Bladder microvascular endothelial cell (primary cell): ENCODE measurements at places on chromosomes 5 and 9. TPM values are rescaled to one million over a fixed set of nuclear protein-coding genes. Genes with fewer than 3 reads are reported as not detected.

The QRFP gene
- not detected in 2 replicates for total RNA-seq

The ECSCR gene
- total RNA-seq = 281 and 350 TPM in 2 replicates

The OR1Q1 gene
- not detected in 2 replicates for total RNA-seq

The ZNF354C gene
- 4.4 and 6.7 TPM in 2 replicates for total RNA-seq

The GLE1 gene
- 15.1 and 21.0 TPM in 2 replicates for total RNA-seq

The LIX1 gene
- not detected in 2 replicates for total RNA-seq

The RMRP gene
- 15,158 and 208,384 TPM in 2 replicates for total RNA-seq

The PCDHGB2 gene
- 1.1 and 5.1 TPM in 2 replicates for total RNA-seq

The FOXE1 gene
- not detected in 2 replicates for total RNA-seq

The CDKN2B gene
- 3.1 and 4.1 TPM in 2 replicates for total RNA-seq

The IFNA10 gene
- not detected in 2 replicates for total RNA-seq

The TMEFF1 gene
- 3.6 and 10.8 TPM in 2 replicates for total RNA-seq

The ZFP2 gene
- total RNA-seq = 0.65 and 1.2 TPM in 2 replicates

The IL5 gene
- not detected in 2 replicates for total RNA-seq

The FAM81B gene
- total RNA-seq = not detected in 2 replicates

The OR1J2 gene
- total RNA-seq = 0.13 TPM in 1 of 2 replicates, not detected in the other

The CLIC3 gene
- total RNA-seq = not detected in 2 replicates

The SPINK7 gene
- not detected in 2 replicates for total RNA-seq

The ISOC1 gene
- total RNA-seq = 11.0 and 16.5 TPM in 2 replicates

The PCDHGA10 gene
- total RNA-seq = 2.1 and 5.2 TPM in 2 replicates

The GARNL3 gene
- total RNA-seq = 1.6 and 3.3 TPM in 2 replicates

The IFNA21 gene
- total RNA-seq = not detected in 2 replicates

The TEX48 gene
- not detected in 2 replicates for total RNA-seq

The GHR gene
- total RNA-seq = 0.97 and 9.4 TPM in 2 replicates

The SLC1A1 gene
- 4.7 and 5.1 TPM in 2 replicates for total RNA-seq
